ENCODE measurements at places on chromosomes 2 and 18. TPM values are rescaled to one million over a fixed set of nuclear protein-coding genes. Genes with fewer than 3 reads are reported as not detected.

The UGT1A8 gene
- not detected for total RNA-seq

DNA sequence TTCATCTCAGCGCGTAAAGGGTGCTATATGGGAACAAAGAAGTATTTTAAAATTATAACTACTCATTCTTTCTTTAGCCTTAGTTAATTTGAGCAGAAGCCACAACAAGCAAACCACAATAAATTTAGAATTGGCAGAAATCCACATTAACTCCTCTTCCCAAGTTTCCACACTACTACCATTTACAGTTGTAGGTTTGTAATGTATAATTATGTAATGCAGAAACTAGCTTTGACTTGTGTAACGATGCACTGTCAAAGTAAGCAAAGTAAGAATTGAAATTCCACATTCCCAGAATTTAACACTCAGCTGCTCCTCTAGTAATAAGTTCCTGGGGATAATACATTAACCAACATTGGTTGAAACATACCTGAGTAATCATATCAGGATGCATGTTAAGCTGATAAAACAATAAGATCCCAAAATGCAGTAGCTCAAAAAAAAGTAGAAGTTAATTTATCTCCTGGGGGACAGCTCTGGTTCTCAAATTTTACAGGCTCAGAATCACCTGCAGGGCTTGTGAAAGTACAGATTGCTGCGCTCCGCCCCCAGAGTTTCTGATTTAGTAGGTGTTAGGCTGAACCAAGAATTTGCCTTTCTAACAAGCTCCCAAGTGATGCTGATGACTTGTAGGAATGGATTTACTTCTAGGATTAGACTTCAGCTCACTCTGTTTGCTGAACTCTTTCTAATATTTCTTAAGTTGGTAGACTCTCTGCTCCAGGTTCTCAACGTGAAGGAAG, 9.9 kb downstream of the GRP start:
- DNase-seq, result no peak

DNA sequence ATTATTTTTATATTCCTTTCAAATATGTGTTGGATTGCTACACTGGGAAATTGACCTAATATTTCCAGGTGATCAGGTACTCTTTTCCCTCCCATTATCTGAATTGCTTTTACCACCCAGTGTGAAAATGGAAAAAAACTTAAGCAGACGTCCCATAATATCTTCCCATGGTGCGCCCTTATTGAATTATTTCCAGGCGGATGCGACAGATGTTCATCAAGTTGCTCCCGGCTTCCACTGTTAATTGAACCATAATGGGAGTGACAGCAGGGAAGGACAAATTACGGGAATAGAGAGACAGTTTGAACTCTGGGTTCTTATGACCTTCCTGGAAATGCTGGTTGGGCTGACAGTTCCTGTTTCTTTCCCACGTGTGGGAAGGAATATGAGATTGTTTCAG, 93.3 kb downstream of the THSD7B start:
- DNase-seq, result no peak

DNA sequence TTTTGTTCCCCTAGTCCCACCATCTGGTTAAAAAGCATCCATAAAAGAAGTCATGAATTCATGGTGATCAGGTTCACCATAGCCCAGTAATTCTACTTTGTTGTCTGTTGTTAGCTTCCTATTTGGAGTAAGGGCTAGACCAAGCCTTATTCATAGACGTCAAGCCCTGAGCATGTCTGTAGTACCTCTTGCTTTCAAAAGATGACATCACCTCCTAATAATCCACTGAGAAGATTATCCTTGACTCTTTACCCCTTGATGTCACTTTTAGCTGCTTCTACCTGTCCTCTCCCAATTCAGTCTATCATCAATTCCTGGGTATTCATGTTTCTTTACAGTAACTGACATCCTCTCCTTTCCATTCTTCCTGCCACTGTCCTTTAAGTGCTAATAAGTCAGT, 90.1 kb downstream of the EML6 start:
- no peak for DNase-seq

- DNase-seq, result no peak
Observed at GRCh38 chr2:69734035-69734611, 7.8 kb upstream of the ANXA4 start.

DNA sequence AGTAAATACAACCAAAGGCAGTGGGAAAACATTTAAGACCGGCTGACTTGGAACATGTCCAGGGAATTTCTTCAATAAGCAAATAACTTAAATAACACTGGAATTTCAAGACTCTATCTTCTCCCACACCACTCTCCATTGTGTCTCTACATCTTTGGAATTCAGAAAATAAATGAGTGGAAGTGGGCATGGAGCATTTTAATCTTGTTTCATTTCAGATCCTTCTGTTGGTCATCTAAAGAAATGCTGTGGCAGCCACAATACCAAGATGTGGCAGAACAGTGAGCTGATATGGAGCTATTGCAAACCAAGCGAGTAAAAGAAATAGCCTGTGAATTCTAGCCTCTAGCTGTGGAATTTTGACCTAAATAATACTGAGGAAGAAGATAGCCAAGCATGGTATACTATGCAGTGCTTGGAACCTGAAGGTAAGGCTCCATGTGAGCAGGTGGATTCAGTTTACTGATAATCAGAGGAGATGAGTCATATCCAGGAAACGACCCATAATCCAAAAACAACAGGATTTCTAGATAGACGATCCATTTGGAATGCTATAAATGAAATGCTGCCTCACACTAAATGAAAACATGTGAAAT, 157.1 kb upstream of the SCN7A start:
- no peak for DNase-seq

The GCG gene
- not detected for total RNA-seq

- no peak for DNase-seq
Observed at GRCh38 chr2:32838418-32838817, 108.3 kb upstream of the LTBP1 start.

GRCh38 chr2:17620841-17621240, 80.3 kb downstream of the VSNL1 start:
- no peak for DNase-seq

The UGT1A9 gene
- total RNA-seq, result not detected

GRCh38 chr18:40168026-40168425, 1787.0 kb upstream of the PIK3C3 start:
- DNase-seq, result no peak

DNA sequence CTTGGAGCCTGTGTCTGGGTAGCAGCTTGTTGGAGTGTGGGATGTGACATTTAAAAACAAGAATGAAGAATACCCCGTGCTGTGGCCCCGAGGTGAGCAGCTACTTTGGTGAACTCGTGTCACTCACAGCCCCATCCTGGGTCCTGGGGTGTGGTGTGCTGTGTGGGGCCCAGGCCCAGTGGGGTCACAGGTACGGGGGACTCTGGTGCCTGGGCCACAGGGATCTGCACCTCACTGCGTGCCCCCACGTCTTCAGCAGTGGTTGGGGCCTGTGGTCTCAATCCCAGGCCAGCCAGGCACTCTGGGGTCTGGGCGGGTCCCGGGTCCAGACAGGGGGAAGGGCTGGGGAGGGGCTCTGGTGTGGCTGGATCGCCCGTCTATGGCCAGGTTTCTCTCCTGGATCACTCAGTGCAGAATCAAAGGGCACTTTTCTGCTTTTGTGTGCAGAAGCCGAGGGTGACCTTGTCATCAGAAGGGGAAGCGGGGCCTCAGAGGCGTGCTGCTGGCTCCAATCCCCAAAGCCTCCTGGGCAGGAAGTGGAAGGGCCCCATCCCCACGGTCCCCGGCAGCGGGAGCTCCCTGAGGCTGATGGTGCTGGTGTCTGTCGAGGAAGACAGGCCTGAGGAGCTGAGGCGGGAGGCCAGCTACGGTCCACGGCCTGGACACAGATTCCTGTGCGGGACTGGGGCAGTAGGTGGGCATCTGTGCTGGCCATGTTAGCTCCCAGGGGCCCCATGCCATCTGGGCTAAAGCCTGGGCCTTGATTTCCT, 1.4 kb downstream of the GPR35 start:
- no peak for DNase-seq

The HRH4 gene
- total RNA-seq, result not detected

DNA sequence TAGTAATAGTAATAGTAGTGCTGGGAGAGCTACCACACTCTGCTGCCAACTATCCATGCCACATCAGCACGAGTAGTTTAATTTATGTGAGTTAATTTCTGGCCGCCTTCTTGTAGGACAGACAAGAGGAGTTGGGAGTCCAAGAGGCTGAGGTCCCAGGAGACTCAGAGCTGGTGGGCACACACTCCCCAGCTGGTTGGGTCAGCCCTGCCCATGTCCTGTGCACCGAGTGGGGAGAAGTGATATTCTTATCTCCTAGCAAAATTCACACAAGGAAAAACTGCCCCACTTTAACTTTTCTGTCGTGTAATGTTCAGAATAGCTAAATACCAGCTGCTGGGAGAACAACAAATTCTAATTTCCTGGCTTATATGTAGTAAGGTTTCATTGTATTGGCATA, 15.2 kb upstream of the MAP4K4 start:
- DNase-seq, result no peak

DNA sequence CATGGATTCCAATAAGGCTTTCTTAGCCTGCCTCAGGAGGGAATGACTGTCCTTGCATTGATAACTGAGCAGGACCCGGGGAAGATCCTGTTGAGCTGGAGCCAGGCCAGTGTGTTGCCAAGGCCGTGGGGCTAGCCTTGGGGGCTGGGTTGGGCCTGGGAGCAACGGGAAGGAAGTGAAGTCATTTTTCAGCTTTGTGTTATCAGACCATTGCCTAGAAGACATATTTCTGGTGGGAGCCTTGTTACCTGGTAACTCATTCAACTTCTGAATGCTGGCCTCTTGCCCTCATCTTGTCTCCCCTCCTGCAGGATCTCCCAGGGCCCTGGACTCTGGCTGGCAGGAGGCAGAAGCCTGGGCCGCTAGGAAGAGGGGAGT, 92.7 kb upstream of the MGAT5 start:
- DNase-seq, result no peak

DNA sequence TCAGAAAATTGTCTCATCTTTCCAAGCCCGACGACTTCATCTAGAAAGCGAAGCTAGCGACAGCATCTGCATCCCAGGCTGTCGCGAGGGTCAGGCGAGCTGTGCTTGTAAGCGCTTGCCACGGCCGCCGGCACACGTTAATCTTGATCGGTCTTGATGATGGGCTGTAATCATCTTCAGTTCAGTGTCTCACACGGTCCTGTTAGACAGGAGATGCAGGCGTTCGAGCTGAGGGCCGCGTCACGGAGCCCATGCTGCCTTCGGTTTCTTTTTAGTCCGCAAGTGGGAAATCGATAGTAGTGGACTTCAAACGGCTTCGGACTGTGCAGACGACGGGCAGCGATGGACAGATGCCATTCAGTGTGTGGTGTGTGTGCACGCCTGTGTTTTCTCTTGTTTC, 43.6 kb downstream of the ADI1 start:
- DNase-seq, result no peak

The SH3RF3 gene
- total RNA-seq, result 8.0 TPM

The RNMT gene
- 28.9 TPM for total RNA-seq

The STK17B gene
- 6.7 TPM for total RNA-seq

DNA sequence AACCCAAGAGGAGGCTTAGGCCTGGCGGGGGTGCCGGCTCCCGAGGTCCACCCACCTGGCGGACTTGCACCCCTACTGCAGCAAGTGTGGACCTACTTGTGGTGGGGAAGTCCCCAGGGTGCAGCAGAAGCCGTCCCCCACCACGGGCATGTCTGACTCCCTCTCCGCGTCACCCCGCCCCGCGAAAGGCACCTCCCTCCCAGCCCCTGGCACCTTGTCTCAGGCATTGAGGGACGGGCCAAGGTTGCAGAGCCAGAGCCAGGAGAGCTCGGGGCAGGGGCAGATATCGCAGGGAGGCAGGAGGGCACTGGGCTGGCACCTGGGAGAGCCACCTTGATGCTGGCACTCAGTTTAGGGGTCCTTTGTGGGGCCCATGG, 19.0 kb downstream of the CROCC2 start:
- peak; percentile 42 for DNase-seq

- no peak for DNase-seq
Observed at GRCh38 chr2:136019825-136020224, 34.4 kb upstream of the DARS1 start.

DNA sequence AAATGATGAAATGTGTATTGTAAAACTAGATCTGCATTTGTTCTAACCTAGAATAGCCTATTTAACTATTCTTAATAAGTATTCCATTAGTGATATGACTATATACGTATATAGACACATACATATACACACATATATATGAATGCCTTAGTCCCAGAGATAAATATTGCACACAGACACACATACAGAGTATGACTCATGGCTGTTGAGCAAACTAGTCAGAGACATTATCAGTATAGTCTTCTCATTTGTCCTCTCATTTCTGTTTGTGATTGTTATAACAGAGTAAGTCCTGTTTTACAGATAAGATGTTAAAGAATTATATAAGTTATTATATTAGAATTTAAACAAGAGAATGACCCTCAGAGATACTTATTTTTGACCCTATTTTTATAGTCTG, 202.5 kb downstream of the CCDC102B start:
- no peak for DNase-seq

- DNase-seq, result peak; percentile 84
Observed at GRCh38 chr2:71548646-71549425, 95.5 kb downstream of the DYSF start.

- no peak for DNase-seq
Observed at GRCh38 chr2:217430916-217431576, 571.2 kb upstream of the TNP1 start.

DNA sequence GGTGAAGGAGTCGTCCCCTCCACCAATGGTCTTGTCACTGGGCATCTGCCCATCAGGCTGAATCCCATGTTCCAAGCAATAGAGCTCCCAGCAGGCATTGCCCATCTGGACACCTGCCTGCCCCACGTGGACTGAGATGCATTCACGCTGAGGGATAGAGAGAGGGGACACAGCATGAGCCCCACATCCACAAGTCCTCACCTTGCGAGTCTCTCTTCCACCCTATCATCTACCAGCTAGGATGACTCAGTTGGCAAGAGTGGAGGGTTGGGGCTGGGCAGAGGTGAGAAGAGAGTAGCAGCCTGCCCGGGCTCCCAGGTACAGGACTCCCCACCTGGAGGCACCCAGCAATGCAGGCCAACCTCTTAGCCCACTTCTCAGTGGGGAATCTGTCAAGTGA, 959 bp upstream of the TUBA4B start:
- no peak for DNase-seq

DNA sequence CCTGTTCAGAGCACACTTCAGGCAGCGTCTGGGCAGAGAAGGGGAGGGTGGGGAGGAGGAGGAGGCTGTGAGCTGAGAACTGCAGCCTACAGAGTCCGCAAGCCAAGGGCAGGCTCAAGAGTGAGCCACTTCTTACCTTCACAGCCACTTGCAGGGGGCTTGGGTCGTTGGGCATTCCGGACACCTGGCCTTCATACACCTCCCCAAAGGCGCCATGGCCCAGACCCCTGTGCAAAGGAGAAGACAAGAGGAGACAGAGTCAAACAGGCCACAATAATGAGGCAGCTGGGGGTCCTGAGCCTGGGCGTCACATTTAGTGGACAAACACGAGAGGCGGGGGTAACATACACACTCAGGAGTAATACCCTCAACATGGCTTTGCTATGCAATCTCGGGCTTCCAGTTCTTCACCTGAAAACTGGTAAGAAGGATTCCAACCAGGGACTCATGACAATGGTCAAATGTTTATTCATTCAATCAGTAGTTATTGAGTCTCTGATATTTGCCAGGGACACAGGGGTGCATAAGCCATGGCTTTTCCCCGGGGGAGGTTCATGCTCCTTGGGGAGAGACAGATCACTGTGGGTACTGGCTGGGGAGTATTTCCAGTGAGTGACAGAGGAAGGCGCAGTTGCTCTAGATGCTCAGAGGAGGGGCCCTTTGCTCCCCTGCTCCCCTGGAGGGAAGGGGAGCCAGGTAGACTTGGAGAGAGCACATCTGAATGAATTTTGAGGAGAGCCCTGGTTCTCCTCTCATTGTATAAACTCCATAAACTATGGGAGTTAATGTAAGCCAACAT, 107.4 kb downstream of the CLIP4 start:
- no peak for DNase-seq

The EPB41L3 gene
- 12.6 TPM for total RNA-seq

GRCh38 chr2:11683476-11683875, 13.5 kb upstream of the NTSR2 start:
- no peak for DNase-seq

The MROH2A gene
- not detected for total RNA-seq

All from right atrium auricular region (tissue), 2 donors.